ENCODE measurements at places on chromosomes 5 and 9.

DNA sequence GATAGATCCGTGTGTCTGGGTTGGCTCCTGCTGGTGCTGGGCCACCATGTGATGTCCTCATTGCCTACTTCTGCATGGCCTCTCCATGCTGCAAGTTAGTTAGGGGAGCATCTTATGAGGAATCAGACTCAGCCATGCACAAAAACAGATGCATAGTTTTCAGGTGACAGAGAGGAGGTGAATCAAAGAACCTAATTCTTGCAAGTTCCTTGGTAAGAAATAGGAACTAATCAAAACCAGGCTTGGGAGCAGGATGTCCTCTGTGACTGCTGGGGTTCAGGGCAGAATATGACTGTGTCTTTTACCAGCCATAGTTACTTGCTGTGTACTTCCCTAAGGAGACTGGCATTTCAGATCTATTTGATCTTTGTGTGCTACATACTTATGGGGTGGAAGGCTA lies 61.6 kb downstream of the C9orf152 start:
- DNase-seq: no peak

- DNase-seq: no peak
Measured at GRCh38 chr5:25713259-25713658, 1068.5 kb upstream of the CDH10 start.

DNA sequence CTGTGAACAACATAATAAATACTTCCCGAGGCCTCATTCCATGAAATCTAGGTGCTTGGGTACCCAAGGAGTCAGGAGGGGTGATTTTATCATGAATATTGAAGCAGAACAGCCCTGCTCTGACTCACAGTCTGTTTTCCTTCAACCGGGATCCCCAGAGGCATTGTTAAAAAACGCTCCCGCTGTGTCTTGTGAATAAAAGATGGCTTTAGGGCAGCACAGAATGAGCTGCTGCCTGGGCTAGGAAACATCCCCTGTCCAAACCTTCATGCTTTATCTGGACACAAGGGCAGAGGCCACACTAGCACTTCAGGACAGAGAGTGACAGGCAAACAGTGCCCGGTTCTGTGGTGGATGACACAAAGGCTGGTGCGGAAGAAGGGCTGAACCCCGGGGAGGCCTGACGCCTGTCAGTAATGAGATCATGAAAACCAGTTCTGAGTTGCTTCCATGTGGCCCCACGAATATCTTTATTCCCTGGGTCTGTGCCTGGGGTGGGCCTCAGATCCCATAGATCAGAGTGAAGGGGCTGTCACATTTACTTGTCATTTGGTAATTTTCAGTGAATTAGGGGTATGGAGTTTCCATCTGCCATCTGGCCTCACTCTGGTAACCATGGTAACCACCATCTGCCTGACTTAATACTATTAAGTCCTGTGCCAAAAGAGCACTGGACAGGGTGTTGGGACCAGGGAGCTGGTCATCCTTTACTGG lies 2.6 kb downstream of the IGFBPL1 start:
- DNase-seq: no peak

GRCh38 chr5:153275695-153276094 lies 214.8 kb upstream of the GRIA1 start:
- DNase-seq: no peak

DNA sequence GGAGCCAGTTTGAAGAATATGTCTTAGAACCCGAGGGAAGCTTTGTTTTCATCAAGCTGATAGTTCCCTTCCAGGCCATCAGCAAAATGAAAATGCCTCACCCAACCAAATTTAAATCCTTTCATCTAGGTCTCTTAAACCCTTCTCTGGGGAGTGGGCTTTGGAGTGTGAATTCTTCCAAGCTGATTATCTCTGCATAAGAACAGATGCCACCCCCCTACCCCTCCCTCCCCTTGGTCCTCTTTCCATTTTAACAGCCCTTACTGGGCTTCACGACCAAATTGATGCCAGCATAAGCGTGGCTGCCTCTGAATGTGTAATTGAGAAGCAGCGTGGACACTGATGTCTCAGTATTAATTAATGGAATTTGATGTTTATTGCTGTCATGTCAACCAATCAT lies 509.7 kb upstream of the CLINT1 start:
- no peak for DNase-seq

- DNase-seq: no peak
Measured at GRCh38 chr5:123422433-123423277, 548 bp downstream of the CEP120 start.

DNA sequence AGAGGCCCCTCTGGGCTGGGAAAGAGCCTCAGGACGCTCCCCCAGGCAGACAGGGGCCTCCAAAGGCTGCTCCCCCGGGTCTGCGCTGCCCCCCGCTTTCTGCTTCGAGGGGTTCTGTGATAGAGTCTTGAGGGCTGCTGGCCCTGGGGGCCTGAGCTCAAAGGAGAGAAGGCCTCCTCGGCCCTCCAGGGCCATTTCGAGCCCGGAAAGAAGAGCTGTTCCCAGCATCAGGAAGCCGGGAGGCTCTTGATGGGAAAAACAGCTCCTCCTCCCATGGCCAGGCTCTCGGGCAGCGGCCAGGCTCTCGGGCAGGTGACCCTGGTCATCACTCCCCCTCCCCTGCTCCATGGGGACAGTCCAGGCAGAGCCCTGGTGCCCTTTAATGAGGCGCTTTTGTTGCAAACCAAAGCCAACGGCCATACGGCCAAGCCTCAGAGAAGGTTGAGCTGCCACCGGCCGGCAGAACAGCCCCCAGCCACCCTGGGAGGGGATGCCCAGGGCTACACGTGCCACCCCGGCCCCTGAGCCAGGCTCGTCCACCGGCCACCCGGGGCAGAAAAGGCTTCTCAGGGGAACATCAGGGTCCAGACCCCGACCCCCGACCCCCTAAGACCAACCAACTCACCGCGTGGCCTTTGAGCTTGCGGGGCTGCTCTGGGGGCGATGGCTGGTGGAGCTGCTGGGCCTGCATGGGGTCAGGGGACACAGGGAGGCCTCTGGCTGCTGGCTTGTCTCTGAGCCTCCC lies 16.2 kb upstream of the QSOX2 start:
- DNase-seq: no peak

DNA sequence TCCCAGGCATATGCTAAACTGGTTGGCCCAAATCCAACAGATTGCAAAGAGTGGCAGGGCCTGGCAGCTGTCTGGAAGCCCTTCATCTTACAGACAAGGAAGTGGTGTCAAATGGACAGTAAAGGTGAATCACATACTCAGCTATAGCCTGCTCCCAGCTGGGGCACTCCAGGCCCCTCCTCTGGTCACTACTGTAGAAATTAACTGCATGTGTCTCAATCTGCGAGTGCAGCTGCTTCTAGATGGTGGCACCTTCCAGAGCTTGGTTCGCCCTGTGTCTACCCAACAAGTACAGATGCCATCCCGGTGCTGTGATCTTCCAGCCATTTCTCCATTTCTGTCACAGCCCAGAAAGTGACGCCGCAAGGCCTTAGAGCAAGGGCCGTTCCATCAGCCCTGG lies 50.2 kb downstream of the OTULIN start:
- DNase-seq: no peak

DNA sequence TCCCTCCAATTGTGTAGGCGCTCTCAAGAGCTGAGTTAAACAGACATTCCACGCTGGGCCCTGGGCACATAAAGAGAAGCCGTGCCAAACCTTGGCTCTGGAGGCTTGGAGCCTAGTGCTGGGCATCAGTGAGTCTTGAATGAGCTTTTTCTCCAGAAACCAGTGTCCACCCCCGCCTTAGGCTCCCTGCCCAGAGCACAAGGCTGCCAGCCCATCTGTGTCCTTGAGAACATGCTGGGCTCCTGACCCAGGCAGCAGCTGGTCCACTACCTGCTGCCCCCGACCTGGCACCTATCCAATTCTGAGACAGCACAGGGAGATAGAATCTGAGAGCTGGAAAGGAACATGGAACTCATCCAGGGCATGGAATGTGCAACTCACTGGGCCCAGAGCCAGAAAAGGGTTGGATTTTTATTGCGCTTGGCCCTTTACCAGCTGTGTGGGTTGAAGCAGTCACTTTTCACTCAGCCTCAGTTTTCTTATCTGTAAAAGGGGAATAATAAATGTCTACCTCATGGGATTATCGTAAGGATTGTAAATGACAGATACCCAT lies 92.4 kb upstream of the CPLX2 start:
- DNase-seq: no peak

DNA sequence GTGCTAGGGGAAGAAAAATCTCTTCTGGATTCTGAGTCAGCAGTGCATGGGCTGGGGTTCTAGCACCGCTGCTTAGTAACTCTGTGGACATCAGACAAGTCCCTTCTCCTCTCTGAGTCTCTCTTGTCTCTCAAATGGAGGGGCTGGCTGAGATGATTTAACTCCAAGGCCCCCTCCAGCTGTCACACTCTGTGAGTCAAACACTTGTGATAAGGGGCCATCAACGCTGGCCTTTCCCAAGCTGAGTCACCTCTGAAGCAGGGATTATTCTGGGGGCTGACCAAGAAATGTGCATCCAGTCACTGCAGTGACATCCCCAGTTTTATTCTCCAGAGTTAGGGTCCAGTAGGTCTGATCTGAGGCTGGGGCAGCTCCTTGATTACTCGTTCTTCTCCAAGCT lies 110.4 kb upstream of the ZNF462 start:
- no peak for DNase-seq

DNA sequence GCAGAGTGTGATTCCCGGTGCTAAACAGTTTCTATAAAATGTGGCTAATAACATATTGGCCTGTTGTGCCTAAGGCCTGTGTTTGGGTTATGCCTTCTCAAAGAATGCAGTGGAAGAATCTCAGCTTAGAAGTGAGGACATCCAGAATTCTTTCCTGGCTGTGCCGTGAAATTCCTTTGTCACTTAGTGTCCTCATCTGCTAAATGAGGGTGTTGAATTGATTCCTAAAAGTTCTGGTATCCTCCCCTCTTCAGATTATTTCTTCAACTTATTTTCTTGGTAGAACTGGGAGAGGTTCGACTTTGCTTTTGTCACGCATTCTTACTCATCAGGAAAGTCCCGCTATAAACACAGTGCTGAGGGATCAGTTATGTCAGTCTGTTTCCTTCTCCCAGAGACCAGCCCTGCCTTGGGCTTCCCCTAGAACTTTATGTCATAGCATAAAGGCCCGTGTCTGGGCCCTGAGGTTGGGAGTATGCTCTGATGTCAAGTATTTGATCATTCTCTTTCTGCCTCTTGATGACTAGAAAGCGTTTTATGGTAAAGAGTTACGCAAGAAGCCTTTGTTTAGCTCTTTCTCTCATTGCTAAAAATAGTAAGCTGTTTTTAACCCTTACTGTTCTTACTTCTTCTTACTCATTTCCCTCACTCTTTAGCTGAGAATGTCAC lies 29.5 kb downstream of the MTAP start:
- peak; percentile 81 for DNase-seq

GRCh38 chr5:42884326-42884725 lies 72.6 kb upstream of the SELENOP start:
- DNase-seq: no peak

GRCh38 chr9:91818647-91819403 lies 131.2 kb downstream of the ROR2 start:
- no peak for DNase-seq

DNA sequence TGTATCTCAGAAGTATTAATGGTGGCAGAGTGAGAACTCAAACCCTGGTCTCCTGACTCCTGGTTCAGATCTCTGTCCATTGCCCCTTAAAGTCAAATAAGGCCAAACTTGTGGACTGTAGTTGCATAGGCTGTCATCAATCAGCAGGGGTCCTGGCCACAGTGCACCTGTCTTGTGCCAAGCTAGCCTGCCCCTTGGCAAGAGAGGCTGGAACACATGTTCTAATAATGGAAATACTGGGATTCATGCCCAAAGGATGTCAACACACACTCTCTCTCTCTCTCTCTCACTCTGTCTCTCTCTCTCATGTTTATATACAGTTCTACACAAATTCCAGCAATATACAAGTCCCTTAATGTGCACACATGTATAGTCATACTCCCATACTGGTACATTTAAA lies 44.3 kb downstream of the GLRA1 start:
- no peak for DNase-seq

DNA sequence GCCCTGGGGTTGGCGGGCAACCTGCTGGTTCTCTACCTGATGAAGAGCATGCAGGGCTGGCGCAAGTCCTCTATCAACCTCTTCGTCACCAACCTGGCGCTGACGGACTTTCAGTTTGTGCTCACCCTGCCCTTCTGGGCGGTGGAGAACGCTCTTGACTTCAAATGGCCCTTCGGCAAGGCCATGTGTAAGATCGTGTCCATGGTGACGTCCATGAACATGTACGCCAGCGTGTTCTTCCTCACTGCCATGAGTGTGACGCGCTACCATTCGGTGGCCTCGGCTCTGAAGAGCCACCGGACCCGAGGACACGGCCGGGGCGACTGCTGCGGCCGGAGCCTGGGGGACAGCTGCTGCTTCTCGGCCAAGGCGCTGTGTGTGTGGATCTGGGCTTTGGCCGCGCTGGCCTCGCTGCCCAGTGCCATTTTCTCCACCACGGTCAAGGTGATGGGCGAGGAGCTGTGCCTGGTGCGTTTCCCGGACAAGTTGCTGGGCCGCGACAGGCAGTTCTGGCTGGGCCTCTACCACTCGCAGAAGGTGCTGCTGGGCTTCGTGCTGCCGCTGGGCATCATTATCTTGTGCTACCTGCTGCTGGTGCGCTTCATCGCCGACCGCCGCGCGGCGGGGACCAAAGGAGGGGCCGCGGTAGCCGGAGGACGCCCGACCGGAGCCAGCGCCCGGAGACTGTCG lies 976 bp downstream of the RXFP3 start:
- no peak for DNase-seq

- DNase-seq: no peak
Measured at GRCh38 chr9:16147726-16148125, 594.9 kb downstream of the CCDC171 start.

- DNase-seq: no peak
Measured at GRCh38 chr9:136222906-136223285, 18.0 kb upstream of the LHX3 start.

GRCh38 chr5:180209137-180209581 lies at the start of gene RASGEF1C:
Gene RASGEF1C, minus strand, starts transcription at chr5:180209211. Its CDS starts 71,159 bp downstream, at chr5:180138052.
- peak; percentile 3 for DNase-seq

DNA sequence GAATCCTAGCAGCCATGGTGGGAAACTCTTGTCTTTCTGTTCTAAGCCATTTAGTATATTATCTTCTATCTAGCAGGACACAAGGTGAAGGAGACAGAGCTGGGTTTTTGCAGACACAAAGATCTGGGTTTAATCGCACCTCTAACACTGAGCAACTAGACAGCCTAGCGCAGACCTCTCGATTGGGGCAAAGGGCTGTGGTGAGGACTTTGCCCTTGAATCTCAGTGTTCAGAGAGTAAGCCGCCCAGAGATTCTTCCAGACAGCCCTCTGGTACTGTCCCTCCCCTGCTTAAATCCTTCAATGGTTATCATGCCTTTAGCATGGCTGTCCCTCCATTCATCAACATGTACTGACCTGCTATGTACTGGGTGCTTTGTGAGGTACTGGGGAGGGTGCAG lies 128.1 kb downstream of the CRB2 start:
- no peak for DNase-seq

Data from AG04450 (cell line).